ENCODE measurements at places on chromosomes 6 and 20. TPM values are rescaled to one million over a fixed set of nuclear protein-coding genes. Genes with fewer than 3 reads are reported as not detected.

DNA sequence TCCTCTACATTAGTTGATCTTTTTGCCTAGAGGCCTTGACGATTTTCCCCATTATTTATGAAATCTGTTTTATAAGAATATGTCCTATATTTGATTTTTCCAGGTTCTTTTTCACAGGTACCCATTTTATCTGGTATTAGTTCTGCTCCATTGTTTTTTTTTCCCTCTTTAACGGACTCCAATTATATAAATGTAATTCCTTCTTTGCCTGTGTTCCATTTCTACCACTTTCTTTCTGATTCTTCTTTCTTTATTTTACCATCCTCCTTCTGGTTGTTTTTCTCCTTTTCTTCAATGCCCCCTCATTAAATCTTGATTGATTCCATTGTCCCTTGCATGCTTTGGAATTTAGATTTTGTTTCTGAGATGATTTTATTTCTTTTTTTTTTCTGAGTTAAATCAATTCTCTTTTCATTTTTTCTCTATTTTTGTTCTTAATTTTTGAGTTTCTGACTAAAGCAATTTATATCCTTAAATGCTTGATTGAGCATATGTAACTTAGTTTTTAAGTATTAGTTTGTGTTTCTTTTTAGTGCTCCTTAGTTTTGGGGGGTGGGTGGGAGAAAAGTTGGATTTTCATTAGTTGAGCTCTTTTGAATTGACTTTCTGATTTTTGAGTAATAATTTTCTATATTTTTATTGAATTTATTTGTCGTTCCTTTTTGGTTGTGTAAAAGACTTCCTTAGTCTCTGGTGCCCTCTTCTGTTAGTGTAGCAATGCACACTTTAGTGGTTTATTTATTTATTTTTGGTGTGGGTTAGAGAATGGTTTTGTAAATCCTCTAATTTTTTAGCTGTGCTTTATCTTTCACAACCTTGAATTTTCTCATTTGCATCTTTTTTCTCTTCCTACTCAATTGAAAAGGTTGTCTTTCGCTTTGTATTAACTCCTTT is 140.8 kb downstream of the FARS2 start:
- no peaks in the 10 kb centered on the region for H3K27me3 ChIP-seq
- H3K4me3 ChIP-seq: no peak overlapping the region
- no peak for DNase-seq
- no peaks in the 10 kb centered on the region for H3K36me3 ChIP-seq
- peaks cover 4% of the 10 kb centered on the region for H3K4me1 ChIP-seq
- no peak overlapping the region for H3K27ac ChIP-seq

DNA sequence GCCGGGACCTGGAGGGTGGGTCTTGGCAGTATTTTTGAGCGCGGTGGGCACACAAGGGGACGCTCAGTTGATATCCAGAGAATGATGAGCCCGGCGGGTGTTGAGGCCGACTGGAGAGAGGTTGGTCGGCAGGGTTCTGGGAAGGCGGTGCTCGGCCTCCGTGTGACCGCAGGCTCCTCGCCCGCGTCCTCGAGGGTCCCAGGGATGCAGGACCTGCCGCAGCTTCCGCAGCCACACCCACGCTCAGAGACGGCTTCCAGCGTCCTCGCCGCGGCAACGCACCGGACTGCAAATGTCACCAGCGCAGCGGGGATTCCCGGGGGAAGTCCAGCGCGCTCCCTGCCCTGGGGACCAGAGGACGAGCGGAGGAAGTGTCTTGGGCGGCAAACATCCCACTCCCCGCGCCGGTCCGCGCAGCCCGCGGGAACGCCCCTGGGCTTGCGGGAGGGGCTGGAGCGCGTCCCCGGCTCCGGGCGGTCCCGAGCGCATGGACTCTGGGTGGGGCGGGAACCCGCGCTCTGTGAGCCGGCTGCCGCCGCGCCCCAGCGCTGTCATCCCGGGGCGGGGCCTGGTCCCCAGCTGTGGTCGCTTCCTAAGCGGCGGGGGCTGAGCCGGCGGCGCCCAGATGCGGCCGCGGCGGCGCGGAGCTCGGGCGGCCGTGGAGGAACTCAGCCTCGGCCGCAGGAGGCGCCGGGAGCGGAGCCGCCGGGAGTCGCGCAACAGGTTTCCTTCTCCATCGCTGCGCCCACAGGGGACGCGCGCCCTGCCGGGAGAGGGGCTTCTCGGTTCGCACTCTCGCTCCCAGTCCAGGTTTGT is at the start of gene STX11:
TSS of gene STX11 (plus strand) at position 624 of the 816 bp plus-strand sequence. CDS start 36,111 bp downstream, outside the sequence.
- no peaks in the 10 kb centered on the region for H3K27me3 ChIP-seq
- DNase-seq: peak; percentile 90
- H3K27ac ChIP-seq: peak within 1 kb of the TSS; percentile 86
- H3K36me3 ChIP-seq: peaks cover 4% of the 10 kb centered on the region
- H3K4me1 ChIP-seq: peaks cover 3% of the 10 kb centered on the region
- H3K4me3 ChIP-seq: peak within 1 kb of the TSS; percentile 82

DNA sequence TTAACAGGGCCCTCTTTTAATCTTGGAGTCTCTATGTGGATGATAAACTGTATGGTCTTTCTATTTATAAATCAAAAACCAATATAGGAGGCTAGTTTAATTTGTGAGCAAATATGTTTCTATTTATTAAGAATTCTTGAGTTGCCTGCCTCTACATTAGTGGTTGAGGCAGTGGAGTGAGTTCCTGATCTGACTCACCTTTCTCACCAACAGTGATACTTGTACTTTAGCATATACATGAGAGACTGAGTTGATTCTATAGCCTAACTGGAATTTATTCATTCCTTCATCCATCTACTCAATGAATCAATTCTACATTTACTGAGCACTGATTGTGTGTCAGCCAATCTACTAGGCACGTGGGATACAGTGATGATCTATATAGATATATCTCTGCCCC is 126.9 kb downstream of the TRMT11 start:
- no peaks in the 10 kb centered on the region for H3K36me3 ChIP-seq
- H3K27ac ChIP-seq: no peak overlapping the region
- H3K4me1 ChIP-seq: no peaks in the 10 kb centered on the region

GRCh38 chr6:26218824-26219223 is 131.6 kb downstream of the HFE start:
- no peaks in the 10 kb centered on the region for H3K36me3 ChIP-seq
- no peak for DNase-seq
- H3K4me1 ChIP-seq: peaks cover 4% of the 10 kb centered on the region
- peaks cover 16% of the 10 kb centered on the region for H3K27me3 ChIP-seq
- H3K4me3 ChIP-seq: no peak overlapping the region

FITM2 gene
- total RNA-seq: 142 TPM

POLR1C gene
- total RNA-seq: 19.5 TPM
